NCI-H1417 treated with DMSO at 0.1 percent for 48 hours (cell line): ENCODE measurements at places on chromosomes 11 and 22.

GRCh38 chr11:30316237-30316636, 6.7 kb upstream of the ARL14EP start:
- no peak for DNase-seq

GRCh38 chr11:6862961-6863360, at the start of gene OR10A2:
Gene OR10A2 (plus strand): TSS chr11:6863057. CDS start chr11:6869755, 6,698 bp downstream.
- DNase-seq = no peak

DNA sequence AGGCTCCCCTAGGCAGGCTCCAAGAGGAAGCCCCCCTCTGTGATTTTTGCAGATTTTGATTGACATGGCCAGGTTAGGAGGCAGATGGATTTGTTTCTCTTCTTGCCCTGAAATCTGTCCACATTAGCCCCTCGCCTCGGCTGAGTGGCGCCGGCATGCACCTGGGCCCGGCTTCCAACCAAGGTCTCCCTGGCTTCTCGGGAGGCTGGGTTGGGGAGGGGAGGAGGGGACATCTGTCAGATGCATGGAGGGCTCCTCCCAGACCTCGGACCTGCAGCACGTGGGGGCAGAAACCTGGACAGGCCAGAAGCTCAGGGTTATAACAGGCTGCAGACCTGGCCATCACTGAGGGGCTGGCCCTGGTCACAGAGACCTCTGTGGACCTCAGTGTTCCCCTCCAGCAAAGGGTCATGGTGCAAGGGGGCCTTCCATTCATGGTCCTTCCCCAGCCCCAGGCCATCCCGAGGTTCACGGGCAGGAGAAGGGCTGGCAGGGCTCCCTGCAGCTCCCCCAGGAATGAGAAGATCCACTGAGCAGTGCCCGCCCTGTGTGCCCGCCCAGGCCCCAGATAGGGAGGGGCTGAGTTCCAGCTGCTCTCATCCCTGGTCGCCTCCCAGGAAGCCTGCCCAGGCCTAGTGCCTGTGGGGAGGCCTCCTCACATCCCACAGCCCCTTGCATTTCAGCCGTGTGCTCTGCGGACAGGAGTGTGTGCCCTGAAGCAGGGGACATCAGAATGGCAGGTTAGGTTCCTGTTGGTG, 747.8 kb downstream of the BRD1 start:
- DNase-seq = no peak

DNA sequence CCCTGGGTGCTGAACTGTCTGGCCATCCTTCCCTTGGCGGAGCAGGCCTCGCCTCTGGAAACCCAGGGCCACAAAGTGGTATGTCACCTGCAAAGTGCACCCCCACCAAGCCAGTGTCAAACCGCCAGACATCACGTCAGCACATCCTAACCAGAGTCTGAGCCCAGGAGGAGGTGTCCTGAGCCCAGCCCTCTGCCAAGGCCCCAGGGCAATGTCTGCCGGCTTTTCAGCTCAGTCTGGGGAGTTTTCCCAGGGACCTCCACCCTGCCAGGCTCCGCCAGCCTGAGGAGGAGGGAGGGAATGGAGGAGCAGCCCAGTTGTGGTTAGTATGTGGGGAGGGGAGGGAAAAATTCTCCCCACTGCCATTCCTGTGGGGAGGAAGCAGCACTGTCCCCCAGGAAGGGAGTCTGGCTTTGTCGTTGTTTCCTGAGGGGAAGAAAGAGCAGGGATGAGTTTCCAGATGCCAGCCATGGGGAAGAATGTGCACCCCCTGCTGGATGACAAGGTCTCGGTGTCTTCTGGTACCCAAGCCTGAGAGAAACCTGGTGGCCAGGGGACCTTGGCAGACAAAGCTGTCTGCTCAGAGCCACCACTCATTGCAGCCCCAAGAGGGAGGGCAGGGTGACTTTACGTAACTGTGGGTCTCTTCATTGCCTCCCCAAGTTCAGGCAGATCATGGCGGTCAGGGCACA, 81.4 kb upstream of the CD82 start:
- no peak for DNase-seq

DNA sequence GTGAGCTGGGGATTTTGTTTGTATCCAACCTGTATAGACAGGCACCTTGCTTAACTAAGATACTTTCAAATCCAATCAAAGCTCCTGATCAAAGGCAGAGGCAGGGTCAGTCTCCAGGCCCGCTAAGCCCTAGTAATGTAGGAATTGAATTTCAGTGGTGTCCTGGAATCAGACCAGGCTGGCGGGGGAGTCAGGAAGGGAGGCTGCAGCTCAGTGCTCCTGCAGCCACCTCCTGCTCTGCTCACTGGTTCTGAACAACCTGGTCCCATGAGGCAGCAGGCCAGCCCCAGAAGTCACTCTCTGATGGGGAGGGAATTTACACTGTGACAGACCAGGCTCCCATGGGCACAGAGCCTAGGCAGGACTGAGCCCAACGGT, 38.5 kb upstream of the GALNT18 start:
- DNase-seq = no peak

DNA sequence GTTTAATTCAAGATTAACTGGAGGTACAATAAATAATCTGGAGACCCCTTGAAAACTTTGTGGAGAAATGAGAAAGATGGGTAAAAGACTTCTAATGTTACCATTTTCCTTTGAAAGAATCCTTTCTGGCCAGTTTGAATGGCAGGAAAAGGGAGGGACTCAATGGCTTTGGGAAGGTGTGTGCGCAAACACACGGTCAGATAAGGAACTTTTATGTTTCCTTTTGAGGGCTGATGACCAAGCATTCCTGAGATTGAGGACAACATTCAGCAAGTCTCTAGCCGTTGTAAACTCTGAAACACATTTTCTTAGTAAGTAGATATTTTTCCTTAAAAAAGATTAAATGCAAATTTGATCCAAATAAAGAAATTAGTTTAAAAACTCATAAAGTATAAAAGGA, 909.7 kb upstream of the TENM4 start:
- no peak for DNase-seq

- no peak for DNase-seq
Measured at GRCh38 chr22:38970551-38970950, 11.6 kb upstream of the APOBEC3B start.

DNA sequence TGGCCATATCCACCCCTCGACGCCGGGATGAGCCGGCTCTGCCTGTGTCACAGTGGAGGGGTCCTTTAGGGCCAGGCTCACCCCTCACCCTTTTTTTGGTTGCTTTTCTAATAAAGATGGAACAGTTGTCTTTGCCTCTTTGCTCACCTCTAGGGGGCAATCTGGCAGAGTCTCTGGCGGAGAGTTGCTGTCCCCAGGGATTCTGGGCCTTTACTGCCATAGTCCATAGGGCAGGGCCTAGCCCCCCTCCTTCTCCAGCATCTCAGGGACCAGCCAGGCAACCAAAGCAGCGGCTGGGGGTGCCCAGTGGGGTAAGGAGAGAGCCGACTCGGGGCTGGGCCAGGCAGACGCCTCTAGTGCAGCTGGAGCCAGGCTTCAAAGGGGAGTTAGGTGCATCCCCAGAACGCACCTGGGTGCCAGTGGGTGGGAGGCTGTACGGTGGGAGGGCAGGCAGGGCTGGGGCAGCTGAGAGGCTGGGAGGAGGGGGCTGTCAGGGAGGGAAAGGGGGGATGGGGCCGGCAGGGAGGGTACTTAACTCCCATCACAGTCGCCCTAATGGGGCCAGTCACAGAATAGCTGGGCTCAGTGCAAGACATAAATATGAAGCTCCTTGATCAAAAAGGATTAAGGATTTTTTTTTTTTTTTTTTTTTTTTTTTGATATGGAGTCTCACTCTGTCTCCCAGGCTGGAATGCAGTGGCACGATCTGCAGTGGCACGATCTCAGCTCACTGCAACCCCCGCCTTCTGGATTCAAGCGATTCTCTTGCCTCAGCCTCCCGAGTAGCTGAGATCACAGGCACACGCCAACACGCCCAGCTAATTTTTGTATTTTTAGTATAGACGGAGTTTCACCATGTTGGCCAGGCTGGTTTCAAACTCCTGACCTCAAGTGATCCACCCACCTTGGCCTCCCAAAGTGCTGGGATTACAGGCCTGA, 2.5 kb upstream of the SUSD2 start:
- no peak for DNase-seq

DNA sequence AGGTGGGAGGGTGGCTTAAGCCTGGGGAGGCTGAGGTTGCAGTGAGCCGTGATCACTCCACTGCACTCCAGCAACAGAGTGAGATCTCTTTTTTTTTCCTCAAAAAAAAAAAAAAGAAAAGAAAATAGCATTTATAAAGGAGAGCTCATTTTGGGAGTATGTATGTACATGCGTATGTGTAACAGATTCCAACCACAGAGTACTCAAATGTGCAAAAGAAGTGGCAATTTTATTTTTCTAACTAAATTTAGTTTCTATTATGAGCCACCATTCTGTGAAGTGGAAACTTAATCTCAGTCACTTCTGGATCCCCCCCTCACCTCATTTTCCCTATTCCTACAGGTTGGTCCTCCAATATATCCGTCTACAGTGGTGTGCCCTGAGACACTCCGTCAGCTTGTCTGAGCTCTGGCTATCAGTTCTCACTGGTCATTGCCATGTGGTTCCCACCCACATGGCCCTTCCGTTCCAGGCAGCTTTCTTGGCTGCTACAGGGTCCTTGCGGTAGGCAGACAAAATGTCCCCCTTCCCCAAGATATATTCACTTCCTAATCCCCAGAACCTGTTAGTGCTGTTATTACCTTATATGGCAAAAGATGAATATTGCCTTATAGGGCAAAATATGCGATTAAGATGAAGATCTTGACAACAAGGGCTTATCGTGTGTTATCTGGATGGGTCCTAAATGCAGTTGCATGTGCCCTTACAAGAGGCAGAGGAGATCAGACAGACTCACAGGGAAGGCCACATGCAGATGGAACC, 35.8 kb upstream of the TSKU start:
- DNase-seq = no peak

DNA sequence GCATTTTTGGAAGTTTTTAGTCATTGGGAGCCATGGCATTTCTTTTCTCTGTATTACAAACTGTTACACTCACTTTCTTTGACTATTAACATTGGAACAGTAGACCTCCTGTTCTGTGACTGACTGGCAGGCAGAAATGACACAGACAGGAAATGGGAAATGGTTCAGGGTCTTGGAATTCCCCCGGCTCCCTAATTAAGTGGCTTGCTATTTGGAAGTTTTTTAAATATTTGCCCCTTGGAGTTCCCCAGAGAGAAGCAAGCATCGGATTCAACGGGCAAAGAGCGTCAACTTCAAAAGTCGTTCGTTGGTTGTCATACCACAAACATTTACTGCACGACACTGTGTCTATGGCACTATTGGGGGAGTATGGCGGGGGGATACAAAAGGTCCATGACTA, 1.1 kb upstream of the BIRC2 start:
- DNase-seq = no peak

GRCh38 chr22:23256171-23256932, 76.0 kb downstream of the BCR start:
- DNase-seq = no peak

GRCh38 chr11:86460461-86461385, 86.0 kb downstream of the CCDC81 start:
- DNase-seq = no peak

- no peak for DNase-seq
Measured at GRCh38 chr11:2674658-2675131, 25.1 kb downstream of the KCNQ1OT1 start.

DNA sequence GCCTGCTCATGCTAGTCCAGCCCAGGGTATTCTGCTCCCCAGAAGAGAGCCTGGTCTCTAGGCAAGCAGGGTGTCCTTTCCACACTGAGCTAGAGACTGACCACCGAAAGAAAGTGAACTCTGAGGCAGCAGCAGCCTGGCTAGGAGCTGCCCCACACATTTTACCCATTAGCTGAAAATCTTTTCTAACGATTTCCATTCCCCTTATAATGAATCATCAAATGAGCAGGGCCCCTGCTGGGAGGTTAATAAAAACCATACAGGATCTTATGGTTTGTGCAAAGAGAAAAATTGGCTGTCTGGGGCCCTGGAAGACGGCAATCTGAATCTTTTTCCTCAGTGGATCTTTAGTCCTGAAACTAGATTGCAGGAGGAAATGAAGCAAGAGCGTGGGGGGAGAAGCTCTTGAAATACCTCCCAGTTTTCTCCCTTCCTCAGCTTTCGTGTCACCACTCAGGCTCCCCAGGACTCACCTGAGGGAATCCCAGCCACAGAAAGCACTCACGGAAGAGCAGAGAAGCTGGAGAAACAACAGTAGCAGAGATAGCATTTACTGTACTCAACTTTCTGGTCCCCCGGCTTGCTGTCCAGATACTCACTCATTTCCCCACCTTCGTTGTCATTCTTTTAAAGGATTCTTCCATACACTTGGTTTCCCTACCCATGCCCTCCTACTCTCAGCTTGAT, 74.7 kb upstream of the CD44 start:
- no peak for DNase-seq

- DNase-seq = no peak
Measured at GRCh38 chr11:130071211-130071712, 1.6 kb downstream of the APLP2 start.

DNA sequence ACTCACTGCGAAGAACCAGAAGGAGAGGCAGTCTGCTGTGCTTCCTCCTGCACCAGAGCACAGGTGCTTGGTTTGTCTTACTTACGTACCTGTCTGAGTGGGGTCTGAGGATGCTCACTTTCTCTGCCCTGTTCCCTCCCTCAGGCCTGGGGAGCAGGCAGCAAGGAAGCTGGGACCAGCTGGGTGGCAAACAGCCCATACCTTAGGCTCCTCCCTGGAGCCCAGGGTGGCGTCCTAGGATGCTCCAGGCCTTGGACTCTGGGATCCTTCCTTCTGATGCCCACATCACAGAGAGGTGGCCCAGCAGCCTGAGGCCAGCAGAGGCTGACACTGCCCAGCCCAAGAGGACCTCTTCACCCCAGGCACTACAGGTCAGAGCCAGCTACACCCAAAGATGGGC, 593.2 kb downstream of the BRD1 start:
- DNase-seq = no peak

- DNase-seq = no peak
Measured at GRCh38 chr11:108669711-108670110, 4.8 kb downstream of the DDX10 start.

GRCh38 chr11:121930004-121930965, 185.7 kb downstream of the BLID start:
- no peak for DNase-seq

GRCh38 chr11:71386202-71386601, 62.0 kb downstream of the DHCR7 start:
- DNase-seq = no peak

- DNase-seq = no peak
Measured at GRCh38 chr11:10291801-10292638, 2.0 kb downstream of the SBF2 start.

- DNase-seq = no peak
Measured at GRCh38 chr11:60164550-60165075, 18.3 kb downstream of the MS4A6A start.

DNA sequence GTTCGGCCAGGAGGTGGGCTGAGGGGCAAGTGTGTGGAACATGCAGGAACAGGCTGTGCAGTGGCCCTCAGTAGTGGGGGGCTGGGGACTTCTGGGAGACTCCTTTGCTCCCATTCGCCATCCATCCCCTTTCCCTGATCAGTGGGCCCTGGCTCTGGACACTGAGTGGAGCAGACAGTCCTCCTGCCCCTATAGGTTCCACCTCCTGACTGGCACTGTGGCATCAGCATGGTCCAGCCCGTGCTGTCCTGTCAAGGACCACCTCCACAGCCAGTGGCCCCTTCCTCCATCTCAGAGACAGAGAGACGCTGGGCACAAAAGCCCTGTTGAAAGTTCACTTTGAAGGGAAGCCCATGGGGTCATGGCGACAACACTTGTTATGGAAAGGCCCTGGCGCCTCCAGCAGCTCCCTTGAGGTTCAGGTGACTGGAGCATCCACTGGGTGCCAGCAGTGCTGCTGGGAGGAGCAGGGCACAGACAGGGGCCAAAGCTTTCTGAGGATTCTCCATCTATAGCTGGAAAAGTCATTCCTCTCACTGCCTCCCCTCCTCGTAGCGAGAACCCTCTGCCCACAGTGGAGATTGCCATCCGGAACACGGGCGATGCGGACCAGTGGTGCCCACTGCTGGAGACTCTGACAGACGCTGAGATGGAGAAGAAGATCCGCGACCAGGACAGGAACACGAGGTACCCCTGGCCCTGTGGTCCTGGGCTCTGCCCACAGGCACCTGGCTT, 5.6 kb downstream of the DERL3 start:
- DNase-seq = no peak
